Nephron progenitor cell (in vitro differentiated cells): ENCODE measurements at places on chromosomes 1 and 21.
A peak's percentile ranks its signal among the peaks of the same experiment; 100 is the strongest.

DNA sequence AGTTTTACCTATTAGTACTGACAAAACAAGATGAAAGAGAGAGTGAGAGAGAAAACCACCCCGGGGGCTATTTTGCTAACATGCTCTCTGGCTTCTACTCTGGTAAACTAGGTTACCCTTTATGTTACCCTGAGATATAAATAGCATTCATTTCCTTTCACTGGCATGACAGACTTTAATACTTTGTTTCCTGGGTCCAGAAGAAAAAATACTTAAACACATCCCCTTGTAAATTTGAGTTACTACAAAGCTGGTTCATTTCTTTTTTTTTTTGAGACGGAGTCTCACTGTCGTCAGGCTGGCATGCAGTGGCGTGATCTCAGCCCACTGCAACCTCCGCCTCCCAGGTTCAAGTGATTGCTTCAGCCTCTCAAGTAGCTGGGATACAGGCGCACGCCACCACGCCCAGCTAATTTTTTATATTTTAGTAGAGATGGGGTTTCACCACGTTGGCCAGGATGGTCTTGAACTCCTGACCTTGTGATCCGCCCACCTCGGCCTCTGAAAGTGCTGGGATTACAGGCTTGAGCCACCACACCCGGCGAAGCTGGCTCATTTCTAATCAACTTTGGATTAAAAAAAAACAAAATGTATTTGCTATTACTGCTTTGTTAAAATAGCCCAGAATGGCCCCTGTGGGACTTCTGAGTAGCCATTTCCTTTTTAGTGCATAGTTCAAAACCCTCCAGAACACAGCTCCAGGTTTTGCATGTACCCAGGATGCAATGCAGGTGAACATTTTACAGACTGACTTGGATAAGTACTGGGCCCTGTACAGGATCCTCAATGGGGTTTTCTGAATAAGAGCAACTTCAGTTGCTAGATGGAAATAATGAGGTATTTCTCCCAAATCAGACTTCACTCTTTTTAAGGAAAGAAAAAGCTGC lies 20.6 kb downstream of the INPP5B start:
- no peaks in the 10 kb centered on the region for H3K27me3 ChIP-seq
- peaks cover 12% of the 10 kb centered on the region for H3K4me1 ChIP-seq
- H3K36me3 ChIP-seq: peaks cover 5% of the 10 kb centered on the region
- DNase-seq: no peak

DNA sequence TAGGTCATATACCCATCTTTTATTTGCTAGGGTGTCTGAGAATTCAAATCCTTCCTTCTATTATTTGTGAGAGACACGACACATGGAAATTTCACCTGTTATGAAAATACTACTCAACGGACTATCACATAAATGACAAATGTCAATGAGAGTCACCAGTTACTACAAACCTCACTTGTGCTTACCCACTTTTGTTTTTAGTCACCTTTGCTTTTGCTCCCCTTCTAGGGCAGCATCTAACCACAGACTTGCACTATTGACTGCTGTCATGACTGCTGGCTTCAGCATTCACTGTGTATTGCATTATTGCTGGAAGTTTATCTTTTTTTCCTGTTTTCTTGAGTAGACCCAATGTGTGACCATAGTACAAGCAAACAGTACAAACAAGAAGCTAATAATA lies 1048.0 kb downstream of the PLA2G4A start:
- peaks cover 3% of the 10 kb centered on the region for H3K27me3 ChIP-seq
- DNase-seq: no peak
- H3K27ac ChIP-seq: no peak overlapping the region

GRCh38 chr1:198605406-198605805 lies 33.4 kb upstream of the PTPRC start:
- H3K4me3 ChIP-seq: no peak overlapping the region
- H3K27me3 ChIP-seq: no peaks in the 10 kb centered on the region
- no peak overlapping the region for H3K27ac ChIP-seq
- H3K36me3 ChIP-seq: peaks cover 7% of the 10 kb centered on the region
- peaks cover 18% of the 10 kb centered on the region for H3K4me1 ChIP-seq

- DNase-seq: no peak
- no peak overlapping the region for H3K27ac ChIP-seq
- peaks cover 96% of the 10 kb centered on the region for H3K27me3 ChIP-seq
- H3K4me3 ChIP-seq: peak overlapping the region; percentile 80
- peaks cover 11% of the 10 kb centered on the region for H3K4me1 ChIP-seq
Measured at GRCh38 chr1:84998642-84999280, 1.8 kb upstream of the MCOLN2 start.

DNA sequence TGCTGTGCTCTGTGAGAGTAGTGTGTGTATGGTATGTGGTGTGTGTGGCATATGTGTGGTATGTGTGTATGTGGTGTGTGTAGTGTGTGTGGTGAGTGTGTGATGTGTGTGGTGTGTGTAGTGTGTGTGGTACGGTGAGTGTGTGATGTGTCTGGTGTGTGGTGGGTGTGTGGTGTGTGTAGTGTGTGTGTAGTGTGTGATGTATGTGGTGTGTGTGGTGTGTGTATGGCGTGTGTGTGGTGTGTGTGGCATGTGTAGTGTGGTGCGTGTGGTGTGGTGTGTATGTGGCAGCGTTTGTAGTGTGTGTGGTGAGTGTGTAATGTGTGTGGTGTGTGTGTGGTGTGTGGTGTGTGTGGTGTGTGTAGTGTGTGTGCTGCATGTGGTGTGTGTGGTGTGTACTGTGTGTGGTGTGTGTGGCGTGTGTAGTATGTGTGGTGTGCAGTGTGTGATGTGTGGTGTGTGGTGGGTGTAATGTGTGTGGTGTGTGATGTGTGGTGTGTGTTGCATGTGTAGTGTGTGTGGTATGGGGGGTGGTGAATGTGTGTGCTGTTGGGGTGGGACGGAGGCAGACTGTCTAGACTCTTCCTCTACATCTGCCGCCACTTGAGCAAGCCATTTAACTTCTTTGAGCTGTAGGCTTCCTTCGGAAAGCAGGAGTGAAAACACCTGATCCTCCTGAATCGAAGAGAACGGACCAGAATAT lies 33.5 kb downstream of the GPA33 start:
- no peak overlapping the region for H3K4me3 ChIP-seq
- peaks cover 4% of the 10 kb centered on the region for H3K4me1 ChIP-seq
- DNase-seq: no peak
- H3K27me3 ChIP-seq: peaks cover 3% of the 10 kb centered on the region
- no peak overlapping the region for H3K27ac ChIP-seq

GRCh38 chr1:235078480-235079381 lies 49.9 kb downstream of the TOMM20 start:
- no peak overlapping the region for H3K27ac ChIP-seq
- peaks cover 37% of the 10 kb centered on the region for H3K4me1 ChIP-seq
- no peak overlapping the region for H3K4me3 ChIP-seq
- no peaks in the 10 kb centered on the region for H3K36me3 ChIP-seq
- DNase-seq: no peak

DNA sequence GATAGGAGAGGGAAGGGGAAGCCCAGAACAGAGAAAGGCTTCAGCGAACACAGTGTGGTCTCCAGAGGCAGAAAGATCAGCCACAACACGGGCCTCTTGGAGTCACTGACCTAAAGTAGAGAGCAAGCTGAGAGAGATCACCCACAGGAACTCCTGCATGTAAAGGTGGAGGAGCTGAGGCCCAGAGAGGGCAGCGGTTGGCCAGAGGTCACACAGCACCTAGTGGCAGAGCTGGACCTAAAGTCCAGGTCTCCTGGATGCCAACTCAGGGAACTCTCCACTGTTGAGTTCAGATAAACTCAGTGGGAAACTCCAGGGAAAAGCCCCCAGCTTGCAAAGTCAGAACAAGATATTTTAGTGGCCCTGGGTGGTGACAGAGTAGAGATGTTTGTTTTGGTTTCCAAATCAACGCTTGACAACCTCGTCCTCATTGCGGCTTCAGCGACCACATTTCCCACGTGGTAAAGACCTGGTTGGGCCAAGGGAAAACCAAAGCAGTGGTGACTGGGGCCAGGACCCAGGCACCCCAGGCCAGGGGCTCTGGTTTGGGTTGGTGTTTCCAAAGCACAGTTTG lies 4.6 kb downstream of the IFFO2 start:
- peaks cover 28% of the 10 kb centered on the region for H3K27me3 ChIP-seq
- H3K4me1 ChIP-seq: peaks cover 74% of the 10 kb centered on the region
- H3K36me3 ChIP-seq: no peaks in the 10 kb centered on the region
- H3K27ac ChIP-seq: no peak overlapping the region

- no peak for DNase-seq
- no peak overlapping the region for H3K27ac ChIP-seq
- H3K36me3 ChIP-seq: peaks cover 9% of the 10 kb centered on the region
- peaks cover 3% of the 10 kb centered on the region for H3K27me3 ChIP-seq
- no peak overlapping the region for H3K4me3 ChIP-seq
Measured at GRCh38 chr1:214678386-214678785, 75.4 kb downstream of the CENPF start.

GRCh38 chr1:190226006-190226405 lies 251.7 kb downstream of the BRINP3 start:
- H3K27ac ChIP-seq: no peak overlapping the region
- H3K4me3 ChIP-seq: no peak overlapping the region
- DNase-seq: no peak

DNA sequence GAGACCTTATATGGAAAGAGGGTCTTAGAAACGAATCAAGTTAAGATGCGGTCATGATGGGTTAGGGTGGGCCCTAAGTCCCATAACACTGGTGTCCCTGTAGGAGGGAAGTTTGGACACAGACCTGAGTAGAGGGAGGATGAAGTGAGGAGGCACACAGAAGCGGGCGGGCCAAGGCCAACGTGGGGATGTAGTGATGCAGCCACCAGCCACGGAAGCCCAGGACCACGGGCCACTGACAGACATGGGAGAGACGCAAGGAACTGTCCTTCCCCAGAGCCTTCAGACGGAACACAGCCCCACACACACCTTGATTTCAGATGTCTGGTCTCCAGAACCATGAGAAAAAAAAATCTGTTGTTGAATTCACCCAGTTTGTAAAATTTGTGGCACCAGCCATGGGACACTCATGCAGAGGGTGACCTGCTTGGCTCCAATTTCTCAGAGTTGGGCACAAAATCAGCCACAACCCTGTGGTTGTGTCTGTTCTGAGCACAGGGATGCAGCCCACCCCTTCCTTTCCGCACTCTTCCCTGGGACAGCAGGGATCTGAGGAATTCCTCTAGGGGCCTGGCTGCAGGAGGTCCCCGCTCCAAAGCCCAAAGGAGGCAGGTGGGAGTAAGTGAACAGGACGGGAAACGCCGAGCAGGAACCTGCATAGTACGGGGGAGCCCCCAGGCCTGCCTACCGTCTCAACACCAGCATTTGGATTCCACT lies 61.1 kb downstream of the RIPK4 start:
- no peak overlapping the region for H3K27ac ChIP-seq
- H3K27me3 ChIP-seq: peaks cover 24% of the 10 kb centered on the region
- H3K4me3 ChIP-seq: no peak overlapping the region
- no peaks in the 10 kb centered on the region for H3K36me3 ChIP-seq

DNA sequence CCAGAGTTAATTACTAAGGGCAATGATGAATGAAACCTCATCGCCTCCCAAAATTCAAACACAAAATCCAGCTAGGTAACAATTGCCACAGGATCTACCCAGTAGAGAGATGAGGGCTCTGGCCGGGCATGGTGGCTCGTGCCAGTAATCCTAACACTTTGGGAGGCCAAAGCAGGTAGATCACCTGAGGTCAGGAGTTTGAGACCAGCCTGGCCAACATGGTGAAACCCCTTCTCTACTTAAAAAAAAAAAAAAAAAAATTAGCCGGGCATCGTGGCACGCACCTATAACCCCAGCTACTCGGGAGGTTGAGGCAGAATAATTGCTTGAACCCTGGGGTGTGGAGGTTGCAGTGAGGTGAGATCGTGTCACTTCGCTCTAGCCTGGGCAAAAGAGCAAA lies 15.8 kb downstream of the CD2 start:
- peaks cover 7% of the 10 kb centered on the region for H3K27me3 ChIP-seq
- no peak overlapping the region for H3K4me3 ChIP-seq
- H3K4me1 ChIP-seq: peaks cover 12% of the 10 kb centered on the region
- peaks cover 6% of the 10 kb centered on the region for H3K36me3 ChIP-seq
- DNase-seq: no peak
- H3K27ac ChIP-seq: no peak overlapping the region

GRCh38 chr1:51274676-51275075 lies 38.6 kb downstream of the RNF11 start:
- no peak overlapping the region for H3K4me3 ChIP-seq
- DNase-seq: no peak
- H3K27me3 ChIP-seq: no peaks in the 10 kb centered on the region
- peaks cover 58% of the 10 kb centered on the region for H3K36me3 ChIP-seq
- peaks cover 4% of the 10 kb centered on the region for H3K4me1 ChIP-seq
